ENCODE measurements at places on chromosomes 7 and 10.

GRCh38 chr7:37786741-37787569 lies 61.4 kb upstream of the NME8 start:
- DNase-seq: no peak

- no peak for DNase-seq
Measured at GRCh38 chr7:15612205-15612604, 50.4 kb upstream of the AGMO start.

DNA sequence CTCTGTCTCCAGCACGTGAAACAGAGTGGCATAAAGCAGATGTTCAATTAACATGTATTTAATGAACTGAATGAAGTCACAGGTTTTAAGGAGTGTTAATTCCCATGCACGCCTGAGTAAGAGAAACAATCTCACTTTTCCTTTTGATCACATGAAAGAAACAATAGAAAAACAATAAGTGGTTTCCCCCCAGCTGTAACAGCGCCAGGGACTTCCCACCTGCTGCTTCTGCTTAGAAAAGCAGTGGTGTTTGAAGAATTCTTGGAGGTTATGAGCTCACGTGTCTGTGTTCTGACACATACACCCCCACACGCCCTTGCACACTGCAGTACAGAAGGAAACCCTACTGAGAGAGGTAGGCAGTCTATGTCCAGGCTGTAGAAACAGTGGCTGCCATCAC lies 51.3 kb upstream of the FRMD4A start:
- DNase-seq: peak; percentile 26

DNA sequence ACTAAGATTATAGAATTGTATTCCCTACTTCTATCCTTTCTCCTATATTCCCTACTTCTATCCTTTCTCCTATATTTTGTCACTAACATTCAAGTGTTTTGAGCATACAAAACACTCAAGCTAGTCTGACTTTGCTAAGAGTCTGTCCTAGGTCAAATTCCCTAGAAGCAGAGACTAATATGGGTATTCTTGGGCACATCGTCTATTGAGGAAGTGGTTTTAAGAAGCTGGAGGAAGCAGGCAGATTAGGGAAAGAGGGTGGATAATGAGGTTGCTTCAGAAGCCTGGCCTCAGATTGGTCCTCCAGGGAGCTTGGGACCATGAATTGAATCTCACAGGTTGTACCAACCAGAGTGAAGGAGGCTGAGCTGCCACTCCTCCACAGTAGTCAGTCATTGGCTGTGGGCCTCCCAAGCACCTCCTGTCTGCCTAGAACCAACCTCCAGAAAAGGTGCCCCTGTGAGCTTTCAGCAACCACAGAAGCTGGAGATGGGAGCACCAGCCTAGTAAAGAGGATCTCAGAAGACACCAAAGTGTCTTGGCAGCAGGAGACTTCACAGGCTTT lies 295.9 kb upstream of the PHF14 start:
- no peak for DNase-seq

GRCh38 chr10:68052463-68052862 lies 22.6 kb downstream of the HERC4 start:
- no peak for DNase-seq

DNA sequence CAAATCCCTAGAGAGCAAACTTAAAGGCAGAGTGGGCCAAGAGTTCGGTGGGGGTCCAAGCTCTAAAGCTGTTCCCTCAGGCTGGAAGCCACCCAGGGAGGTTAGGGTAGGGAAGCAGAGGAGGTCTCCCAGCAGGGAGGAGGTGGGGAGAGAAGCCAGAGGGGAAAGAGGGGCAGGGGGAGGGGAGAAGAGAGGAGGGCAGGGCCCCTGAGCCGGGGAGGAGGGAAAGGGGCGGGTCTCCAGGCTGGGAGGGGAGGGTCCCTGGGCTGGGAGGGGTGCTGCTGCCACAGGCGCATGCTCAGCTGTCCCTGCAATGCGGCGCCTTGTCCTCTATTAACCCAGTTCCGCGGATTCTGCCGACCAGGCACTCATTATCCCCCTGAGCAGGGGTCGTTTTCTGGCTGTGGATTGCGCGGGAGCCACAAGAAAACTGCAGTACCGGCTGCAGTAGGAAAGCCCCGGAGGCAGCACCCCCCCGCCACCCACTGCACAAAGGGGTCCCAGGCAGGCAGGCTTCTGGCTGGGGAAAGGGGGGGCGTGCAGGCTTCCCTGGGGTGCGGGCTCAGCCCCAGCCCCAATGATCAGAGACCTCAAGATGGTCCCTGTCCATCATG lies 49.3 kb downstream of the CAMK2B start:
- no peak for DNase-seq

GRCh38 chr7:26705567-26705966 lies 158.8 kb downstream of the SKAP2 start:
- peak; percentile 97 for DNase-seq

DNA sequence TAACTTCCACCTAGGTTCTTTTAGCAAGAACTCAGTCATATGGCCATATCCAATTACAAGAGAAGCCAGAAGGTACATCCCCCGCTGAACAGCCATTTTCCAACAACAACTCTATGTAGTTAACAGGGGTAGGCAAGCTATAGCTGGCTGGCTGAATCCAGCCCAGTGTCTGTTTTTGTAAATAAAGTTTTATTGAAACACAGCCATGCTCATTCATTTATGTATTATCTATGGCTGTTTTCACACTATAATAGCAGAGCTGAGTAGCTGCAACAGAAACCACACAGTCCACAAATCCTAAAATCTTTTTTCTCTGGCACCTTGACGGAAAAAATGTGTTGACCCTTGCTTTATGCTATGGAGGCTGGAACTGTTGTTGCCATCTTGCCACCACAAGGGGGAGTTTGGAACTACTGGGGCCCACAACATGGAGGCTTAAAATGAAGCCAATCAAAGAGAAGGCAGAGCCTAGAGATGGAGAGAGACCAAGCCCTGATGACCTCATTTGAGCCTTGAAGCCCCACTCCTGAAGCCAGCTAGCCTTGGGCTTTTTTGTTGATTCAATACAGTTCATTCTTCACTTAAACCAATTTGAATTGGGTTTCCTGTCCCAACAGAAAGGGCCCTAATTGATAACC lies 33.3 kb upstream of the XPNPEP1 start:
- peak; percentile 81 for DNase-seq

DNA sequence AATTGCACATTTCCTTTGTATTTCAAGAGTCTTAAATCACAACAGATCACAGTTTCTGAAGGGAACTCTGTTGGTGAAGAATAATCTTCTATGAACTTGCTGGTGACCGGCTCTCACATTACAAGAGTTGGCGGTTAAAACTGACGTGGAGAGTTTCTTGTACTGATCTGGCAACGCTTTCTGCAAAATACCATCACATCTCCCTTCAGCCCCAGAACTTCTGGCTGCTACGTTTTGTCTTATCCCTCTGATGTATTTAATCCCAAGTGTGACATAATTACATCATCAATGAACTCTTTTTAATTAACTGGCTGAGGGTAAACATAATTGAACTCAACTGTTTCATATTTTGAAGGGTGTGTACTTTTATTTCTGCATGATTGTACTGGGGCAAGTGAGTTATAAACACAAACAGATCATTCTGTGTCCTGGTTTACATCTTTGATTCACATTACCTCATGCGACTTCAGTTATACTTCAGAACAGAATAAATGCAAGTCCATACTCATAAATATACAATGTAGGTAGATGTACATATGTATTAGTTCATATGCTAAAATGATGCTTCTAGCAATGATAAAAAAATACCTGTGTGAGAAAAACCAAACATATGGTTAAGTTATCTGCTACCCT lies 105.1 kb upstream of the NPVF start:
- DNase-seq: no peak

- no peak for DNase-seq
Measured at GRCh38 chr10:127067542-127068194, 128.7 kb downstream of the INSYN2A start.

GRCh38 chr10:87818505-87819288 lies 671 bp upstream of the ATAD1 start:
- DNase-seq: peak; percentile 53

DNA sequence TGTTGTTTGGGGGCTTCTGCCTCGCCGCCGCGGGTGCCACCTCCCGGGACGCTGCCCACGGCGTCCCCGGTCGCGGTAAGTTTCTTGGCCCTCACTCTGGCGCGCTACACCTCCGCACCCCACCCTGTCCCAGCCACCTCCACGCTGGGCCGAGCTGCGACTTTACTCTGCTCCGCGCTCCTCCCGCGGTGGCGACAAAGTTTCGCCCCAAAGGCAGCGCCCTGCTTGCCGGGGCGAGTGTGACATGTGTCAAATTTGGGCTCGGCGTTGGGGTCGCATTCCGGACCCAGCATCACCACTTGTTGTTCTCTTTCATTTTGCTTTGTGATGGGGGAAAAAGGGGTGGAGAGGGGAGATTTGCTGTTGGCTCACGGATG lies 167.7 kb upstream of the PPP1R3A start:
- DNase-seq: peak; percentile 26

DNA sequence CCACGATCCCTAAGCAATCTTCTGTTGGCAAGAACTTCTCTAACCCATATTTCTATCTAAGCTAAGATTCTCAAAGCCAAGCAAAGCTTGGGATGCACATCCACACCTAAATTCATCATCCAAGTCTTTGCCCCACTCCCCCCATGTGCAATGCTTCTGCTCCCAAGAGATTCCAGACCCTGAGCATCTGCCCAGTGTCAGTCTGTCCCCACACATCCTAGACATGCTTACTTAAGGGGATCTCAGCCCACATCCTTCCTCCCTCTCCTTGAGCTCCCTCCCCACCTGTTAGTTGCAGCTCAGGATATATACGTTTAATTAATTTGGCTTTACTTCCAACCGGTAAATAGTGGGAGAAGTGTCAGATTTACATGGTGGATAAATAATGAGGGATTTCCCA lies 17.0 kb upstream of the TMEM273 start:
- no peak for DNase-seq

GRCh38 chr10:71899665-71900412 lies 48.8 kb upstream of the PSAP start:
- no peak for DNase-seq

- no peak for DNase-seq
Measured at GRCh38 chr7:55622241-55622640, 49.9 kb upstream of the VOPP1 start.

GRCh38 chr10:96462606-96463151 lies 51.0 kb downstream of the TLL2 start:
- no peak for DNase-seq

DNA sequence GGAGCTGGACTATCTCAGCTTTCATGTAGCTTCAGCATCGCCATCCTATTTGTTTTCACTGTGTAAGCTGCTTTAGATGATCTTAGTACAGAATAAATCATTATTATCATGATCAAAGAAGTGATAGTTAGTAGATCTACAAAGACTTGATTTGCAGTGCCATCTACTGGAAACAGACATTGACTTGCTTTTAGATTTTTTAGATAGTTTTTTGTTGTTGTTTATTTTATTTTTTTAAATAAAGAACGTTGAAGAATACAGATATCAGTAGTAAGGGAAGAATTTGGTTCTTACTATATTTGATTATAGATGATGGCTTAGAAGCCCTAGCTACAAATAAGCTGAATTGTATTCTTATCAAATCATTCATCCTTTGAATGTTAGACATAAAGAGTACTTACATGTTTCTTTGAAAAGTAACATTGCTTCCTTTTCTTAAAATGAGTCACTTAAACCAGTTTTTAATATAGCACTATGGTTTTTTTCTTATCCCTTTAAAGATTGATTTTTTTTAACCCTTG lies 6.3 kb upstream of the SFMBT2 start:
- DNase-seq: peak; percentile 39

- no peak for DNase-seq
Measured at GRCh38 chr10:48237259-48238250, 36.9 kb downstream of the FRMPD2 start.

DNA sequence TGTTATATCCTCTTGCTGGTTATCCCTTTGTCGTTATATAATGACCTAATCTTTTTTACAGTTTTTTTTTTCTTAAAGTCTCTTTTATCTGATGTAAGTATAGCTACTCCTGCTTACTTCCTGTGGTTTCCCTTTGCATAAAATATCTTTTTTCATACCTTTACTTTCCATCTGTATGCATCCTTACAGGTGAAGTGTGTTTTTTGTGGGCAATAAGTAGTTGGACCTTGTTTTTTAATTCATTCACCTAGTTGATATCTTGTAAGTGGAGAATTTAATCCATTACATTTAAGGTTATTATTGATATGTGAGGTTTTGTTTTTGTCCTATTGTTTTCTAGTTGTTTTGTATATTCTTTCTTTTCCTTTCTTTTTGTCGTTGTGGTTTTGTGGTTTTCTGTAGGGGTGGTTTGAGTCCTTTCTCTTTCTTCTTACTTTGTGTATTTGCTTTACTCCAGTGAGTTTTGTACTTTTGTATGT lies 168.6 kb downstream of the MLLT10 start:
- DNase-seq: no peak

DNA sequence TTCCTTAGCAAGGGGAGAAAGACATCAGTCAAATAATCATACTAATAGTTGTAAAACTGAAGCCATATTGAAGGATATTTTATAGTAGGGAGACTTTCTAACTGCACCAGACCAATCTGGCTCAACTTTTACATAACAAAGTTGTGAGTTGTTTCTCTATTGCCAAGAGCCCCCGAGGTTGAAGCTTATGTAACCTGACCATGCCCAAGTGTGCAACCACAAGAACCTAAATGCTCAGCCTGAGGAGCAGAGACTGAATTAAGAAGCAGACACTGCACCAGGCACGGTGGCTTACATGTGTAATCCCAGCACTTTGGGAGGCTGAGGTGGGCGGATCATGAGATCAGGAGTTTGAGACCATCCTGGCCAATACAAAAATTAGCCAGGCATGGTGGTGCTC lies 77.3 kb upstream of the ARMC3 start:
- DNase-seq: no peak

DNA sequence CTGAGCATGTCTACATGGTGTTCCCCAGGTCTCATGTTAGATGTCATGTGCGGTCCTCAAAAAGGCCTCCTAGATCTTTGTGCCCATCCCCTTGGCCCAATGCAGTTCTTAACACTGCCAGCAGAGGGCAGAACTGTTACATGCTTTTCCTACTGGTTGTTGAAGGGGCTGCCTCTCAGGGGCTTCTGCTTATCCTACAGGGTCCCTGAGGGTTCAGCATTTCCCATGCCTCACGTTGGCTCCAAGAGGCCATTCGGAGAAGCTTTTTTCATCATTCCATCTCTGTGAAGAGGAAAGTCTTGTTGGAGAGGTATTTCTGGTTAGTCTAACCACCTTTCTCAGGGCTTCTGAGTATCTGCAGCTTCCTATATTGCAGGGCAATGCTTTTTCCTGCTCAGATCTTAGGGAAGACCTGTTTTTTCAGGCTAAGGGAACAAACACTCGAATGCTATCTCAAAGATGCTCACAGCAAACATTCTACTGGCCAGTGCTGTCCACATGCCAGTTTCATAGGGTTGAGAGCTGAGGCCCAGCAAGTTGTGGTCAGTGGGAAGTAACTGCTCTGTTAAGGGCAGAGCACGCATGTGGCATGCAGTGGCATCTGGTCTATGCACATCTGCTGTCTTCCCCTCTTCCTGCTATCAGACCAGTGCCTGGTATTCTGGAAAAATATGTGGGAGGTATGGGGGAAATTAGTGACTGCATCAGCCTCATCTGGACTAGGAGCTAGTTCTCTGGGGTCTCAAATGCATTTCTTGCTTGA lies 31.5 kb downstream of the MBL2 start:
- peak; percentile 46 for DNase-seq

DNA sequence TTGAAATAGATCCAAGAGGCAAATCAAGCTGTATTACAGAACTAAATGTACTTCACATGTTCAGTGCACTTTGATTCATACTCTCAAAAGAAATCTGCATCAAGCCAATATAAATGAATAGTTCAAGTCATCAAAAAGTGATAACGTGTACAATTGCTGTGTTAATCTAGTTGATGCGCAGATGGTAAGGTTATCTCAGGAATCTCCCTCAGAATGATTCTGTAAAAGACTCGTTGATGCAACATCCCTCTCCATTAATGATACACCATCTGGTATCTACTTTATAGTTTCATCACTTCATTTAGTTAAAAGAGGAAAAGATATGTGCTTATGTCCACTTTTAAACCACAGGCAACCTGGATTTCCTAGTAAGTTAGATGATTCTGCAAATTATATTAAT lies 200.6 kb downstream of the CHCHD3 start:
- DNase-seq: no peak

Measured in ELR (cell line).